NCI-H2029 (cell line): ENCODE measurements at places on chromosomes 3 and 15.

DNA sequence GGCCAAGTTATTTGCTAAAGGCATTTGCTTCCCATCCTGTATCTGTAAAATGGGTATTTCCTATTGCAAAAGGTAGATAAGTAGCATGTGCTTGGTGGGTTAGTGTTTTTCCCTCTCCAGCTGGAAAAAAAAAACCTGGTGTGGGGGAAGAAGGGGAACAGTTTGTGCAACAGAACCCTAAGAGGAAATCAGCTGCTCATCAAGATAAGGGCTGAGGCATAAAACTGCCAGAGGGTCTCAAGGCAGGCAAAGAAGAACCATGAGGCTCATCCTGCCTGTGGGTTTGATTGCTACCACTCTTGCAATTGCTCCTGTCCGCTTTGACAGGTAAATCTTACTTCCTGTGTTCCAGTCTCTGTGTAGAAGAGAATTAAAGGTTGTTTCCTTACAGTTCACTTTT lies at the start of gene CPA3:
Gene CPA3 (plus strand): TSS at position 248 of the 400 bp plus-strand sequence. CDS start 12 bp downstream, at position 260.
- DNase-seq = no peak

DNA sequence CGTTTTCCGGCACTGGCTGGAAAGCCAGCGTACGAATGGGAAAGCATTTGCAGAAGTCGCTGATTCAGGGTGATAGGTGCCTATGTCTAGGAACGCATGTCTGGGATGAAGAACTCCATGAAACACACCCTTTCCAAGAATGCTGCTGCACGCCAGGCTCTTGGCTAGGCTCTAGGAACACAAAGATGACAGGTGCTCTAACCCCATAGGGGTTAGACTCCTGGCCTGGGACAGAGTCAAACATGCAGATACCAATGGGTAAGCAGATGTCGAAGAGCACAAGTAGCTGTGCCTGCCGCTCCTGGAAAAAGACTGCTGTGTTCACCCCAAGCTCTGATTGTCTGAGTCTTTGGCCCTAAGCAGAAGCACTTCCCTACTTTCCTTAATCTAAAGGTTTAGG lies 180.9 kb upstream of the UBE3A start:
- DNase-seq = no peak

- DNase-seq = no peak
Measured at GRCh38 chr3:129018751-129019150, 17.6 kb downstream of the EFCC1 start.

DNA sequence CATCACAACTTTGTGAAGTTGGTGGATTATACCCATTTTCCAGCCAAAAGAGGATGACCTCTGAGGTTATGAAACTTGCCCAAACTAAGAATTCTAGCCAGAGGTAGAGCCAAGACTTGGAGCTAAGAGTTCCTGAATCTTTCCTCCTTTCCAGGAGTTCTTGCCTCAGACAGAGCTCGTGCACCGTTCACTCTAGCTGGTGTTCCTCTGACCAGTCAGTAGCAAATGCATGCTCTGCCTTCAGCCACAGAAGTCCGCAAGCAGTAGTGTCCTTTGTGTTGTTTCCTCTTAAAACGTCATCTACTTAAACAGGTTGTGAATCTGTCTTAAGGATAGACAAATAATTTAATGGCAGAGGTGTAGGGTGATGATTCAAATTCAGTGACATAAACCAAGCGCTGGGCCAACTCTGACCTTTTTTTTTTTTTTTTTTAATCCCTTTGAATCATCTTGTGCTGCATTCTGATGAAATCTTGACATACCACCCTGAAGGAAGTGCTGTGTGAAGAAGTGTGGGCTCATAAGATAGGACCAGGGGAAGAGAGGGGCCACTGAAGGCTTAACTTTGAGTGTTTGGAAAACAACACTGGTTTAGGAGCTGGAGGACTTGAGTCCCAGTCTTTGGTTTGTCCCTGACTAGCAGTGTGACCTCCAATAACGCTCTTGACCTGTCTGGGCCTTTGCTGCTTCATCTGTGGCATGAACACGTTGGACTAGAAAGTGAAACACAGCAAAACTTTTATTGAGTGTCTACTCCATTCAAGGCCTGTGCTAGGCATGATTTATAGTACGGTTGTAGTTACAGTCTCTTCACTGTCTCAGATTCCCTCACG lies 53.4 kb downstream of the ITPR1 start:
- DNase-seq = no peak

DNA sequence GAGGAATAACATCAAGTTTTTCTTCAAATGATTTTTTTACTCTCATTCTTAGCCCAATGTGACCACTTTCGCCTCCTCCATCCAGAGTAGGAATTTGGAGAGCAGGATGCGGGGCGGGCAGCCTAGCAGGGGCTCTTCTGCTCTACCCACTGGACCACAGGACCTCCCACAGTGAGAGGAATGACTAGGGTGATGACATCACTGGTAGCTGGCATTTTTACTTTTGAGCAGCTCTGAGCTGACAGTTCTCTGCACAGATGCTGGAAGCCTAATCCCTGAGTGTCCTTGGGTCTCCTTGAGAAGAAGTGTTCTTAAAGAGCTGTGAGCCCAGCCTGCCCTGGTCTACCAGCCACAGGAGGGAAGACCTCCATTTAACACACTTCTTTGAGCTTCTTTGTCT lies 1.4 kb upstream of the HCN4 start:
- DNase-seq = no peak

DNA sequence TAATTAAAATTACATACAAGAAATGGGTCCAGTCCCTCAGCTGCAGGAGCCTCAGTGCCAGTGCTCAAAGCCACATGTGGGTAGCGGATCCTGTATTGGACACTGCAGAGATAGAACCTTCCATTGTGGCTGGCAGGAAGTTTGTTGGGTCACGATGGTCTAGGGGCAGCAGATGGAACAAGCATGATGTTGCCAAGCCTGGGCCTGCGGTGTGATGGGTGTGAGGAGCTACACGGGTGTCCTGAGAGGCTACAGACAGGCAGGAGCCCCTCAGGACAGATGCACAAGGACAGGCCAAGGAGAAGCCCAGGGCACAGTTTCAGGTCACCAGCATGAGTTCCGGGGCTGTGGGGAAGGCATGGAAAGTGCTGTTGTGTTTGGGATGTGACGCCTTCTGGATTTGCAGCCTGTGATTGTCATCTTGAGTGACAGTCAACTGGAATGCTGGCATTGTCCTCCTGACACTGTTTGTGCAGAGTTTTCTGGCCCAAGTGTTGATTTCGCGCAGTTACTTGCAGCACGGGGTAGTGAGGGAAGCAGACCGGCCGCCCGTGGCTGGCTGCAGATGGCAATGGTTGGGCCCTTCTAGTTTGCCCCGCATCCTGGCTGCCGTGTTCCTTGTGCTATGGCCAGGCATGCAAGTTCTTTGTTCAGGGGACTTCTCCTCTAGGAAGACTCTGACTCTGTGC lies 177.1 kb downstream of the NSMCE3 start:
- DNase-seq = no peak

- no peak for DNase-seq
Measured at GRCh38 chr3:192914848-192915247, 2.8 kb downstream of the MB21D2 start.

DNA sequence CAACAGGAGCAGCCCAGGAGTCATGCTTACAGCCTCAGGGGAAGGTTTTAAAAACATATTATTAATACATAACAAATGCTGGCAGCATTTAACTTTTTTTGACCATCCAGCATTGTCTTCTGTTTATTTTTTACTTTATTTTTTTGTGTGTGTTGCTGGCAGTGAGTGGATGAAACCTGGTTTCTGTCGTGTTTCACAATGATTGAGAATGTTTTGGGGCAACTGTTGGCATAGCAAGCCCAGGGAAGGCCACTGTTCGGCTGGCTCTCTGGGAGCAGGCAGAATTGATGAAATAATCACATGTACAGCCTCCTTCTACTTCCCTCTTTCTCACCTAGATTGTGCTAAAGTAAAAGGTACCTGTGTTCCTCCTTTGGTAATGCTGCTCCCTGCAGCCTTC lies 190.2 kb downstream of the NR1D2 start:
- no peak for DNase-seq

DNA sequence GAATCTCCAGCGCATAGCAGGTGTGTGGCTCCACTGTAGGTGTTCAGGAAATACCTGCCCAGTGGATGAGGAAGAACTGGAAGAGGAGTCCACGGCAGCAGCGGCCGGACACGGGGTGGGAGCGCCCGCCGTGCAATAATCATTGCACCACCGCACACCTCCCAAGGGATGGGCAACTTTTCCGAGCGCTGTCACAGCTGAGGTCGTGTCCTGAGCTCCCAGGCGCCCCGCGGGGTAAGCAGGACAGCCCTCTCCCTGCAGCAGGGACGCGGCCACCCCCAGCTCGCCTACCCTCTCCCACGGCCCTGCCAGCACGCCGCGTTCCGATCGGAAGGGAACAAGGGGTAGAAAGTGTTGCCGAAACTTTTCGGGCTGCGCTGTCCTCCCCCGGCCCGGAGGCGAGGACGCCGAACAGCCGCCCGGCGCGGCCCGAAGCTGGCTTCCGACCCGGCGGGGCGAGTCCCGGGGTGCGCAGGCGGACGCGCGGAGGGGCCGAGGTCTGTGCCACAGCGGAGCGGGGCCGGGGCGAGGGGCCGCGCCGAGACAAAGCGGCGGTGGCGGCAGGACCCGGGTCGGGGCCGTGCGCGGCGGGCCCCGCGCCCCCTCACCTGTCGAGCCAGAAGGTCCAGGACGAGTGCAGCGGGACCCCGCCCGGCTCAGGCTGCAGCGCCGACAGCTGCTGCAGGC lies 475 bp downstream of the EIF4E3 start:
- DNase-seq = peak; percentile 11

GRCh38 chr3:53498806-53499641 lies 4.6 kb downstream of the CACNA1D start:
- no peak for DNase-seq

- DNase-seq = no peak
Measured at GRCh38 chr3:99503350-99503749, 135.0 kb upstream of the COL8A1 start.

DNA sequence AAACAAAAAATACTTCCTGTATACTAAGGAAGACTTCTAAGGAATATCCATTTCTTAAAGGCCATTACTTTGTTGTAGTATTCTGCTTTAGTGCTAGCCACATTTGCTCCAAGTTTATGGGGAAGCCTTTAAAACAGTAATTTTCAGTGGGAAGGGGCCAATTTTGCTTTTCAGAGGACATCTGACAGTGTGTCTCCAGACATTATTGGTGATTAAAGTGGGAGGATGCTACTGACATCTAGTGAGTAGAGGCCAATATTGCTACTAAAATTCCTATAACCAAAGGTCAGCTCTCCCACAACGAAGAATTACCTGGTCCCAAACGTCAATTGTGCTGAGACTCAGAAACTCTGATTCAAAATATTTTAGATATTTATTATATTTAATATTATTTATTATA lies 24.8 kb downstream of the SLC28A2 start:
- DNase-seq = no peak

- DNase-seq = no peak
Measured at GRCh38 chr15:45183511-45183910, 4.3 kb downstream of the SHF start.

- DNase-seq = no peak
Measured at GRCh38 chr3:47841786-47842349, 38.9 kb downstream of the DHX30 start.

- no peak for DNase-seq
Measured at GRCh38 chr3:32630266-32630665, 54.7 kb upstream of the CNOT10 start.

GRCh38 chr15:90709278-90709677 lies 7.9 kb upstream of the BLM start:
- DNase-seq = no peak

- DNase-seq = no peak
Measured at GRCh38 chr15:67119238-67119846, 53.9 kb downstream of the SMAD3 start.
